ENCODE measurements at places on chromosomes 13 and 19.

DNA sequence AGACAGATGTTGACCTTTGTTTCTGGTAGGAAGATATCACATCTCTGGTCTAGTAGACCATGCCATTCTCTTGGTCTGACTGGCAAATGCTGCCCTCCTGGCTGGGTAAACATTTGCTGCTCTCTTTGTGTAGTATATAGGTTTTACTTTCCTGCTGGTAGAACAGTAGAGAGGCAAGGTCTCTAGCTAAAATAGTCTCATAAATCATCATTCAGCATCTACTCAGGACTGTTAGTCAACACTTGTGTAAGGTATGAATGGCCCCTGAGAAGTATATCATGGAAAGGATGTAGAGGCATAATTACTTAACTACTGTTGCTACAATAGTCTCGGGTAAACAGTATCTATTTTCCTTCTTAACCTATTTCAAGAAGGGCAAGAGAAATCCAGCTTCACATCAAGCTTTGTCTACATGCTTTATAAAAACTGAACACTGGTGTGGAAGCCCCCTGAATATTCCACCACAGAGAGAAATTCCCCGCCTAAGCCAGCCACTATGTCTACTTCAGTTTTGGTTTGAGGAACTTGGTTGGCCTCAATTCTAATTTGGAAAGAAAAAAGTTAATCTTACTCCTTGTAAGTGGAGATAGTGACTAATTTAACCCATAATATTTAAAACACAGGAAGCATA lies 18.4 kb upstream of the MYCBP2 start:
- no peak for DNase-seq

GRCh38 chr19:12821761-12822160 lies 12.6 kb downstream of the RTBDN start:
- DNase-seq, result no peak

DNA sequence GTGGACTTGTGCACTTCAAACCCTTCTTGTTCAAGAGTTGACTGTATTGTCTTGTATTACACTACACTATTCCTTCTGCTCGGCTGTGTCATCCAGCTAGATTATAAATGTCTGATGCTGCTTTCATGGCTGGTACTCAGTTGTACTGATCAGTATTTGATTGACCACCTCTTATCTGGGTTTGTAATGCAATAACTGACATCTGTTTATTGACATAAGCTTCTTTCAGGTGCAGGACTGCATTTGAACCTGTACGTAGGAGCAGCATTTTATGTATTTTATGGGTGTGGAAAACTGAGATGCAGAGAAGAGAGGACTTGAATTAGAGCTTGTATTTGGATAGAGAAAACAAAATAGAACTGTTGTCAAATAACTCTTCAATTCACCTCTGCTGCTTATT lies 309.2 kb downstream of the FGF9 start:
- no peak for DNase-seq

- peak; percentile 98 for DNase-seq
These were observed 10.2 kb downstream of the STAP2 start for GRCh38 chr19:4328243-4328990.

DNA sequence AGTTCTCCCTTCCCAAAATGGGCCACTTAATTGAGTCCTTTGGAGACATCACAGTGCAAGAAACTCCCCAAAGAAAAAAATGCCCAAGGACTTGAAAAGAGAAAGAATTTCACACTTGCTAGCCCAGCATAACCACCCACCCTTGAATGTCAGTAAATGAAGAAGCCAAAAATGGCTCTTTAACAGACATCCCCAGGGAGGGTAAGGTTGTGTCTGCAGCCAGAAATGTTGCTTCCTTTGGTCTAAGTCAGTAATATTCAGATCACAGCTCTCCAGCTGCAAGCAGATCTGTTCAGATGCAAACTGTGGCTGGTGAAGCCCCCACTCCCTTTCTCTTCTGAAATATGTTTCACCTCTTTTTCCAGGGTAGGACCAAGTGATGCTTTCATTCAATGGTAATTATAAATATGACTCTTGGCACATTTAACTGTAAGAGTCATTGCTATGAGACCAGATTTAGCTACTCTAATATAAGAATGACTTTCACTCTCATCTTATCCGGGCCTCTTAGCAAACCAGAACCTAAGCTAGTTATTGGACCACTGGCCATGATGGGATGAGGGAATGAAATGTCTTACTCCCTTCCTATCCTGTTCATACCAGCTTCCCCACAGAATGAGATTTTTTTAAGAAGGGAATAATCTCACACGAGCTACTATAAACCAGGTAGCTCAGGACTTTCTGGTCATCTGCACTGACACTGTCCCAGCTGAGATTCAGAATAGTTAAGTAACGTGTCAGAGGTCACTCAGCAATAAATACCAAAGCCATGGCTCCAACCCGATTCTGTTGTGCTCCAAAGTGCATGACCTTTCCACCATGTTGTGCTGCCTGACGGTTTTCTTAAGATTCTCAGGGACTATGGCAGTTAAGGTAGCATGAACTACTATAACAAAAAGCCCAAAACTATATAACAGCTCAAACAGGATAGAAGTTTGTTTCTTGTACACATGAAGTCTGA lies 234.1 kb downstream of the FOXO1 start:
- no peak for DNase-seq

DNA sequence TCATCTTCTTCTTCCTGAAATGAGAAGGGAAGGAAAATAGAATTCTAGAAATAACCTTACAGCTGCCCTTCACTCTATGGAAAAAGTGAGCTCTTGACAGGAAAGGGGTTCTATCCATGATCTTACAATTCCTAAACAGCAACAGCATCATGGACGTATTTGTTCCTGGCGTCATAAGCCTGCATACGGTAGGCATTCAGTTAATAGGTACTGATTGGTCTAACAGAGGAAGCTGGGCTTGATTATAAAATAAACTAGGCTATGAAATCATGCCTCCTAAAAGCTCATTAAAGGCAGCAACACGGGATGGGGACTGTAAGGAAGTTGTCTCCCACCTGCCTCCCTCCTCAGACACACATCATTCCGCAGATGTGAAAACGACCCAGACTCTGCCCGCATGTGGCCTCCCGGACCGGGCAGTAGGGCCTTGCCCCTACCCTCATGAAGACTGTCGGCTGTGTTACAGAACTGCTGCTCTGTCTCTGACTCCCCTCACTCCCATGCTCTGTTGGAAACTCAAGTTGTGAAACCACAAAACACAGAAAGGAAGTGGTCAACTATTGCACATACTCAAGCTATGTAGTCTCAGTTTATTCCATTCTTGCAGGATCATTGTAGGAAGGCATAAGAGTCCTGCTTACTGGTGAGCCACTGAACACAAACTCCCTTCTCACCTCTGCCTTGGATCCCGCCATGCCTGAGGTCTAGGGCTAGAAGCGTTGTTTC lies 129.8 kb downstream of the DLEU7 start:
- DNase-seq, result no peak

GRCh38 chr13:113726961-113727411 lies 32.0 kb upstream of the TMEM255B start:
- DNase-seq, result no peak

DNA sequence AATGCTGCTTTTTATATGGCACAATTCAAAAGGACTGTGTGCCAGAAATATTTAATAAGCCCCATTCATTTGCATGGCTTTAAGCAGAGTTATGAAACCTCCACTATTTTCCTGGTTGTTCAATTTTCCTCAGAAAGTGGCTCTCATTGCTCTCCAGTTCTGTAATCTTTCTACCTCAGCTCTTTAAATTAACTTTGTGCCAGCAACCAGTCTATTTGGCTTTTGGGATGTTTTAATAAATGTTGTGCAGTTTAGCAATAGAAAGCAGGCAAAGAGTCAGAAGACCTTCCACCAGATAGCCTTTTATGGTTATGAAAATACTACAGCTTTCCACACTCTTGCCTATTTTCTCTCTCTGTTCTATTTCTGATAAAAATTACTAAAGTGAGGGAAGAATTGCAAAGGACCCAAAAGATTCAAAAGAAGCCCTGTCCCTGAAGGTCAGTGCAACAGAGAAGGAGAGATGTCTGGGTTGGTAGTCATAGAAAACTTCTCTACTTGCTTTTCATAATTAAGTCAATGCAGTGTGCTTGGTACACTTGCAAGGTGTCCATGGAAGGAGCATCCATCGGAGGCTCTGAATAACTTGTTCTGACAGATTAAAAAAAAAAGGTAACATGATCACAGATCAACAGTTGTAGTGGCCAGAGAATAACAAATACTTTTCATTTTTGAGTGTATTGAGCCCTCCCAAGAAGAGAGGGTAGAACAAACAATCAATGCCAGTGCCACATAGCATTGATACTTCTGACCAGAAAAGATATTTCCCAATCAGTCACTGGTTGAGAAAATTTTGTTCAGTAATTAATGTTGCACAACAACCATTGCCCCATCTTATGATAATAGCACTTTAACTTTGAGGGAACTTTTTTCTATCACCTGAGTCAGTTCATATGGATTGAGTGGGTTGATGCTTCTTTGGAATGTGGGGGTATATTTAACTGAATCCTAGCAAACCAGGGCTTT lies 48.4 kb upstream of the SPRY2 start:
- no peak for DNase-seq

- DNase-seq, result no peak
These were observed 28.4 kb upstream of the ZNF681 start for GRCh38 chr19:23787106-23787505.

GRCh38 chr13:34364633-34365032 lies 546.7 kb downstream of the RFC3 start:
- no peak for DNase-seq

DNA sequence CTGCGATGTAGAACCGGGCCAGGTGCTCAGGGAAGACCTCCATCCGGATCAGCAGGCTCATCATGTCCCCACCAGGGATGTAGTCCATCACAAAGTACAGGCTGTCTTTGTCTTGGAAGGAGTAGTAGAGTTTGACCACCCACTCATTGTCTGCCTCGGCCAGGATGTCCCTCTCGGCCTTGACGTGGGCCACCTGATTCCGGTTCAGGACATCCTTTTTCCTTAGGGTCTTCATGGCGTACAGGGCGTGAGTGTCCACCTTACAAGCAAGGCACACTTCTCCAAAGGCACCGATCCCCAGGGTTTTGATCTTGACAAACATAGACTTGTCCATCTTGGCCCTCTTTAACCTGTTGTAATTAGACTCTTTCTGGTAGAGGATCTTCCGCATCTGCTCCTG lies 78.0 kb downstream of the LATS2 start:
- DNase-seq, result no peak

DNA sequence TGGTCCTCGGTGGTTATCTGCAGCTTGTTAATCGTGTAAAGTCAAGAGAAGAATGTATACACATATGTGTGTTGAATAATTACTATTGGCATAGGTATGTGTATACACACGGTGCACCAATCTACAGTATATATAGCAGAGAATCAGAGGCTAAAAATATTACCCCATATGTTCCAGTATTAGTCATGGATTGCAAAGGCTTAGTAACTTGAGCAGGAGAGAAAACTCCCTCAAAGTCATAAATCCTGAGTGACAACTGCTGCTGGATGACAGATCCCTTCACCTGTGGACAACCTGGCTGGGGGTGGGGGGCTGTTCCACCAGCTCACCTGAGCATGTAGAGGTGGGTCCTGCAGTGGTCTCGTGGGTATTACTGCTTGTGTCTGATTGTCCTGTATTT lies 185.0 kb downstream of the ZNF536 start:
- no peak for DNase-seq

DNA sequence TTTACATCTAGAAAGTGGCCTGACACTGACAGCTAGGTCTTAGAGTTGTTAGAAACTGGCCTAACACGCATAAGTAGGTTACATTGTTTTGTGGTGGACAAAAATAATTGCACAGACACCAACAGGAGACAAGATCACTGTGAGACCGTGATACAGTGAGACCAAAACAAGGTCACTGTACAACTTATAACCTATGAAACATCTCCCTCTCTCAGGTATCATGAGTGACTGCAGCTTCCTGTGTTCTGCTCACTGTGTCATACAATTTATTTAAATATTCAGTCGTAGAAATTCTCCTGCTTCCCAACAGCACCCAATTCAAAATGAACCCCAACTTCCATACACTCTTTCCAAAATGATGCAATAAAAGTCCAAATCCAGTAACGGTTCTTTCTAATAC lies 2165.2 kb downstream of the PCDH9 start:
- DNase-seq, result no peak

DNA sequence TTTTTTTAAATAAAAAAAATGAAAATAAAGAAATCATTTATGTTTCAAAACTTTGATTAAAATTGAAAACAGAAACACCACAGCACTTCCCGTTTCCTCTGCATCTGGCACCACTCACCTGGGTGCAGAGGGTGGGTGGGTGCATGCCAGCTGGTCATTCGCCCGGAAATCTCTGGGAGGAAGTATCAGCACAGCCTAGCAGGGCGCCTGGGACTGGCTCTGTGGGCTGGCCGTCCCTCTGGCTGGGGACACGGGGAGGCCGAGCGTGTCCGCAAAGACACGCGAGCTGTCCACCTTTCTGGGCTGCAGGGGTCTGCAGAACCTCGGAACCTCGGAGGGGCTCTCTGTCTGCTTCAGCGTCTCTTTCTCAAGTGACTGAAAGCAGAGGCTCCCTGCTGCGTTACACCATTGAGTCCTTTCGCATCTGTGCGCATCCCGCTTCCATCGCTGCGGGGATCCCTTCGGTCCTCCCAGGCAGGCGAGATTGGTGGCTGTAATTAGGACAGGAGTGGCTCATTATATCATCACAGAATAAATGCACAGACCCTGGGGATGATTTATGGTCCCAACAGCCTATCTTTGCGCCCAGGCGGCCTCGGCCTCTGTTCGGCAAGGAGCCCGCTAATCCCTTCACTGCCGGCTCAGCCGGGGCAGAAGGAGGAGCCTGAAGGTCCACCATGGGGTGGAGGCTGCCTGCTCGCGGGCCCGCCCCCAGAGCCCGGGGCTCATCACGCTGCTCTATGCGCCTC lies 17.2 kb downstream of the CRTC1 start:
- peak; percentile 80 for DNase-seq

DNA sequence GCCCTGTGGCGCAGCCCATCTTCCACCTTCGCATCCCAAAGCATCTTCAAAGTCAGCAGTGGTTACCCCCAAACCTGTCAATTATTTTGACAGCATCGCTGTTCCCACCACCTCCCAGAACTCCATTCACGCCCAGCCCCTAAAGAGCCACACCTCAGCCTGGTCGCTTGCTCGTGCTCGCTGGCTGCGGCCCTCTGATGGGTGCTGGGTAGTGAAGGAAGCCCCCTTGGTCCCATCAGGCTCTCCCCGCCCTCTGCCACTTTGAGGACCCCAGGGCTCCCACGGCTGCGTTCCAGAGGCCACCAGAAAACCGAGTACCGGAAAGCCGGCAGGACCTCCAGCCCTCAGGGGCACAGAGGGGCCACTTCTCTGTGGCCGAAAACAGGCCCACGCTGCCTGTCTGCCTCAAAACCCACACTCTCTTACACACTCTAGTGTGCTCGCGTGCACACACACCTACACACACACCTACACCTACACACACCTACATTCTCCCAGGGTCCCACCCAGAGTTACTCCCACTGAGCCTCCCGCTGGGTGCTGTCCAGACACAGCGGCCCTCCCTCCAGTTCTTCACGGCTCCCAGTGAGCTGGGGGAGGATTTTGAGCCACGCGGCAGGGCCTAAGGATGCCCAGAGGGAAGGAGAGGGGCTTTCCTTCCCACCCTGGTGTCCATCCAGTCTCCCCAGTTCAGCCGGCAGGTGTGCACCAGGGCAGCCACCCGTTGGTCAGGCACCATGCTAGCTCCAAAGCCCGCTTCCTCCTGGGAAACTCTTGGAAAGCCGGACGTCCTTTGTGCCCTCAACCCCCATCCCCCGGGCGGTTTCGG lies 1.9 kb downstream of the VSTM2B start:
- DNase-seq, result no peak

GRCh38 chr13:80059789-80060188 lies 281.1 kb downstream of the SPRY2 start:
- no peak for DNase-seq

Measured in heart left ventricle (tissue), 16 donors.